ENCODE measurements at places on chromosomes 2 and 18.

DNA sequence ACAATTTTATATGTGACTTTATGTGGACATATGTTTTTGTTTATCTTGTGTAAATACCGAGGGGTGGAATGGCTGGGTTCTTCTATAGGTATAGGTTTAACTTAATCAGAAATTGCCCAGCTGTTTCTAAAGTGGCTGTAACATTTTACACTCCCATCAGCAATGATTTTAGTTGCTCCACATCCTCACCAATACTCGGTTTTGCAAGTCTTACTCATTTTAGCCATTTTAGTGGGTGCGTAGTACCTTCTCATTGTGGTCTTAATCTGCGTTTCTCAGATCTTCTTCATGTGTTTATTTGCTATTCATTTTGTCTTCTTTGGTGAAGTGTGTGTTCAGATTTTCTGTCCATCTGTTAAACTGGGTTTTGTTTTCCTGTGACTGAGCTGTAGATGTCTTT is 95.4 kb upstream of the BCL2L11 start:
- no peak for DNase-seq

- no peak for DNase-seq
Observed at GRCh38 chr2:45700407-45701013, 49.0 kb downstream of the PRKCE start.

DNA sequence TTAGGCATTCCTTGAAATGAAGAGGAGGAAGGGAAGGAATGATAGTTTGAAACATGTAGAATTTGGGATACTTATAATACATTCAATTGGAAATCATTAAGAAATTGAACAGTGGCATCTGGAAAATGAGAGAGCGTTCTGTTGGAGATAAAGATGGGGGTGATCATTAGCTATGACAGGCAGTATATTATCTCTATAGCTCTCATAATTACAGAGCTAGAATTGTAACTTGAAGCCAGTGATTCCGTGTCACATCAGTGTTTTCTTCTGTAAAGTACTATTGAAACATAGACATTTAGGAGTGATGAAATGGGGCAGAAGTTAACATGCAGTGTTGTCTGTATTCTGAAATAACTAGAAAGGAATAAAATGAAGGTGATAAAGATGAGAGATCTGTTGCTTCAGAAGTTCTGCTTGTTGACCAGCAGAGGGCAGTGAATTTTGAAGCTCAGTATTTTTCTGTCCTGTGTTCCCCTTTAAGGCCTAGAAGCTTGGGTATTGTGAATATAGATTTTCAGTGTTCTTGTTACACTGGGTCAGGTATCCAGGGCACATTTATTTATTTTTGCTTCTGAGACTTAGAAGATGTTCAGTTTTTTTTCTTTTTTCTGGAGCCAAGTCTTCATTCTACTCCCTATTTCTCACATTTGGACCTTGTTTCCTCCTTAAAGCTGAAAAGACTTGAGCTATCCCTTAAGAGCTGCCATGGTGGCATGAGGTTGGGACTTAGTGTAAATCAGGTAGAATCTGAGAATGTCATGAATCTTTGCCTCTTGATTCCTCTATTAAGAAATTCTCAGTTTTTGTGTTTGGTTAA is 157.4 kb downstream of the TAF4B start:
- peak; percentile 58 for DNase-seq

- no peak for DNase-seq
Observed at GRCh38 chr2:14677039-14677438, 44.5 kb downstream of the LRATD1 start.

GRCh38 chr2:66915237-66915636 is 480.3 kb downstream of the MEIS1 start:
- DNase-seq, result peak; percentile 37

- no peak for DNase-seq
Observed at GRCh38 chr2:23588508-23589201, 203.7 kb downstream of the KLHL29 start.

- no peak for DNase-seq
Observed at GRCh38 chr18:62531931-62532330, 9.1 kb downstream of the ZCCHC2 start.

DNA sequence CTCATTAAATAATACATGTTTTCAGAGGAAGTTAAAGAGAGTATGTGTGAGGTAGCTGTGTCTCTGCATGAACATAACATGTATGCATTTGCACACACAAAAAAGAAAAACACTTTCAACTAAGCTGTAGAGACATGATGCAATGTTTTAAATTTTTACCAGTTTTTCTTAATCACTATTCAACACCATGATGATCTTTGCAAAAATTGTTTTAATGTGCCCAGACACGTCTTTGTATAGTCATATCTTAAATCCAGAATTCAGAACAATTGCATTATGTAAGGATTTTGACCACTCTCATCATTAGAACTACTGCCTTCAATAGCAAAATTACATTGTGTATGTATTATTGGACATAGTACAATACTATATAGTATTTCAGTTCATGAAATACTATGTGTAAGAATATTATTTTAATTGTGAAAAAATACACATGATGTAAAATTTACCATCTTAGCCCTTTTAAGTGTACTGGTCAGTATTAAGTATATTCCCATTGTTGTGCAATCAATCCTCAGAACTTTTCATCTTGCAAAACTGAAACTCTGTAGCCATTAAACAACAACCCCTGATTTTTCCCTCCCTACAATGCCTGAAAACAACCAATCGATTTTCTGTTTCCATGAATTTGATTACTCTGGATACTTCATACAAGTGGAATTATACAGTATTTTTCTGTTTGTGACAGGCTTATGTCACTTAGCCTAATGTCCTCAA is 104.5 kb upstream of the ACVR2A start:
- DNase-seq, result no peak

DNA sequence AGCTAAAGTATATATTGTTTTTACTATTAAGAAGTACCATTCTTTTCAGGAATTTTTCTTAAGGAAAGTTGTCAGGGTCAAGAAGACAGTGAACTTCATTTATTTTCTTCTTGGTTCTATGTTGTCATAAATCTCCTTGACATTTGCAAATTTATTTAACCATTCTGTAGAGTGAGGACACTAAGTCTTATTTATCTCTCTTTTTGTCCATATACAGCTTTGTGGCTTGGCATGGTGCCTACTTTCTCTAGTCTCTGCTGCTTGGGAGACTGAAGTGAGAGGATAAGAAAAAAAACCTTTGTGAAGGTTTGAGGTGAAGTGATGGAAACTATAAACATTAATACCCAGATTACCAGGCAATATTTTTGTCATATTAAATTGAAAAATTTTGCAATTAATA is 1389.4 kb downstream of the SUCLG1 start:
- DNase-seq, result peak; percentile 68

DNA sequence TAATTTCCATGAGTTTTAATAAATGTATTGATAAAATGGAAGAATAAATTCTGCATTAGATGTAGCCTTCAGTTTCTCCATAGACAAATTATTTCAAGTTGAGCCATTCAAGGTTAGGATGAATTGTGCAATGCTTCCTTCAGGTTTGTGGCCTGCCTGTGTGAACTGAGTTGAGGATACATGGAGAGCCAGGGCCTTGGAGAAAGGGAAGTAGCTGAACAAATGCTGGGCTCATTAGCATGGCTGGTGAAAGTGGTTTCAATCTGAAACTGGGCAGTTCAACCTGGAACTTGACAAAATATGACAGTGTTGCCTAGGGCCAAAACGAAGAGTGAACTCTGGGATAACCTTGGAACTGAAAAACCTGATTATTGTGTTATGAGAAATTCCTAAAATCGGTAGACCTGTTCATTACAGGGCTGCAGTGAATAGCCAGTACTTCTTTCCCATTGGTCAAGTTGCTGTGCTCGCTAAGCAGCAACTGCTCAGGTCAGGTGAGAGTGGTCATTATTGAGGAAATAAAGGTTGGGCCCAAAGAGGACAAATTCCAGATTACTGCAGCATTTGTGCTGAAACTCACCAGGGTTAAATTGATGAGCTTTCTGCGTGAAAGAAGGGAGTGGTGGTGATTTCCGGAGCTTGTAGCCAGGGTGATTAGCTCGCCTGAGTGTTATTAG is 12.7 kb downstream of the INPP1 start:
- DNase-seq, result no peak

DNA sequence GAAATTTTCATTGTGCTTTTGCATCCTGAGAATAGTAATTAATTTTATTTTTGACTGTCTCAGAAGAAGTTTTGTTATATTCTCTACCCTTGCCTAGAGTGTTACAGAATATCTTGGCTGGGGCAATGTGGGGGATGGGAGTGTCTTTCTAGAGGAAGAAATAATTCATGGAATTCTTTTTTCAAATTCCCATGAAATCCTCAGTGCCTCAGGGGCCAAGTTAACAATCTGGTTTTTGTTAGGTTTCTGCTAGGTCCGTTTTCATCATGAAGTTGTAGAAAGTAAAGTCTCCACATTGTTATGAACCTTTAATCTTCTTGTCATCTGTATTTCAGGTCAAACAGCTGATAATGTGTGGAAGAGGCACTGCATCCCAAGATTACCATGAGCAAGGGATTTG is 145.6 kb upstream of the GYPC start:
- no peak for DNase-seq

DNA sequence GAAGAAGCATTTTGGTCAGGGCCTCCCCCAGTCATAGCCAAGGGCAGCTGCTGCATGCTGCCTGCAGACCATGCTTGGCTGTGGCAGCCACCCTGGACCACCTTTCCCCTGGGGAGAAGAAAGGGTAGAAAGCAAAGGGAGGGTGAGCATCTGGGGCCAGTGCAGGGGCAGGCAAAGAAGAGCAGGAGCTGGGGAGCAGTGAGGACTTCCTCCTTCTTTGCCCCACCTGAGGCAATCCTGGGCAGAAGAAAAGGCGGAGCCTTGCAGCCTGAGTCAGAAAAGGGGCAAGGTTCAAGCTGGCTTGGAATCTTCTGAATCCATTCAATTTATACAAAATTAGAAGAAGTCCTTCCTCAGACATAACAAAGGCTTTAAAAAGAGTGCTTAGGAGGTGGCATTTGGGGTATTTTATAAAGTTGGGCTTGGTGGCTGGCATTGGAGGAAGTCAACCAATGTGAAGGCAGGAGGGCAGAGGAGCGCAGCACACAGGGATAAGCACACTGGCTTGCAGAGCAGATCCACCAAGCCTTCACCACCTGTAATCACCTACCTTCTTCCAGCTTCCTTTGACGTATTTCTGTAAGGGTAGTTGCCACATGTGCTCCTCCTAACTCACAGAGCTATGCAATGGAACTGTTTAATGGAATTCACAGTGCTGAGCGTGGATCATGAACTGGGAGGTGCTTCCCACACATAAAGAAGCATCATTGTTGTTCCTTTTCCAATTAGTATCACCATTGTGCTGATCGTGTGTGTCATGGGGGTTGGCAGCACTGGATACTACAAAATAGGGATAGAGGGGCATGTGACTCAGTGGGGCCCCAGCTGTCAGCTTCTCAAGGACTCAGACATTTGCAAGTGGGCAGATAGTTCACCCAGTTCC is 154.4 kb upstream of the EPAS1 start:
- DNase-seq, result peak; percentile 40

DNA sequence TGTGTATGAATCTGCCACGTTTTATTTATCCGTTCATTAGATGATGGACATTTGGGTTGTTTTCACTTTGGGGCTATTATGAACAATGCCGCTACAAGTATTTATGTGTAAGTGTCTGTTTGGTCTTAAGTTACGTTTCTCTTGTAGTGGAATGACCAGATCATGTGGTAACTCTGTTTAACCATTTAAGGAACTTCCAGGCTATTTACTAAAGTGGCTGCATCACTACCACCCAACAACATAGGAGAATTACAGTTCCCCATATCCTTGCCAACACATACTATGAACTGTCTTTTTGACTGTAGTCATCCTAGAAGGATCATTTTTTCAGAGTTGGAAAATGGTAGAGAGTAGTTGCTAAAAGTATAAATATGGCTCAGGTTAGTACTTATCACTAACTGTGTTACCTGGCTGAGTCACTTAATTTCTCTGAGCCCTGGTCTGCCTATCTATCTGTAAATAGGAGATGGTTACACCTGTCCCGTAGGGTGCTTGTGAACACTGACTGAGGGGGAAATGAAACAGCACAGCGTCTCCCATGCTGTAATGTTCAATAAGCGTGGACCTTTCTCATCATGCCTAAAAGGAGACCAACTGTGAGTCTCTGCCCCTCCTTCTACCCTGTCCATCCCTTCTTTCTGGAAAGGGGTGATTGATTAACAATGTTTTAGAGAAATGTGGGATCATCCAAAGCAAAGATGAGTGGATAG is 103.1 kb downstream of the SH3RF3 start:
- DNase-seq, result no peak

GRCh38 chr2:28661589-28662001 is 90.0 kb upstream of the PPP1CB start:
- peak; percentile 82 for DNase-seq

- DNase-seq, result no peak
Observed at GRCh38 chr2:12514631-12515437, 201.9 kb upstream of the TRIB2 start.

DNA sequence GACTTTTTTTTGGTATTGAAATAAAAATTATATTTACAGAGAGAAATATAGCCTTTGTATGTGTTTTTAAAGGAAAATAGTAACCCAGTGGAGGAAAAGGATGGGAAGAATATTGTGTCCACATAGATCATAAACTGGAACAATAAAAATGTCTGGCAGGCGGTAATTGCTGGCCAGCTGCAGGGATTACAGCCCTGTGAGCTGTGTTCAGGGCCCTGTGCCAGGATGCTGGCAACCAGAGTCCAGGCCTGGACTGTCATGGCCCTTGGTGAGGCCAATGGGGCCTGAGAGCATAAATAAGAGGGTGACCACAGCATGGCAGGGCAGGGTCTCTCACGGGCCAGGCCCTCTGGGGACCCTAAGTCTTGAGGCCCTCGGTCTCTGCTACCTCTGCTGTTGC is 171.2 kb downstream of the ACOXL start:
- peak; percentile 24 for DNase-seq

DNA sequence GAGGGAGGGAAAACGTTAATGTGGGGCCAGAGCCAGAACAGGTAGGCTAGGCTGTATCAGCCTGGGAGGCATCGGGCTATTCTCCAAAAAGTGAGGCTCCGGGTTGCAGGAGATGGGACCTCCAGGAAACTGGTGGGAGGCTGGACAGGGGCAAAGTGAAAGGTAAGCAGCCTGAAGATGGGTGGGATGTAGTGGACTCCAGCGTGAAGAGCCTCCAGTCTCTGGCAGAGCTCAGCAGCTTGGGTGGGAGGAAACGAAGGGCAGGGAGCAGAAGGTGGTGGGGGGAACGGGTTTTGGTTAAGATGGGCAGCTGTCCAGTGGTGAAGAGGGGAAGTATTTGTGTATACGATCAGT is 3.1 kb upstream of the EMX1 start:
- DNase-seq, result no peak

DNA sequence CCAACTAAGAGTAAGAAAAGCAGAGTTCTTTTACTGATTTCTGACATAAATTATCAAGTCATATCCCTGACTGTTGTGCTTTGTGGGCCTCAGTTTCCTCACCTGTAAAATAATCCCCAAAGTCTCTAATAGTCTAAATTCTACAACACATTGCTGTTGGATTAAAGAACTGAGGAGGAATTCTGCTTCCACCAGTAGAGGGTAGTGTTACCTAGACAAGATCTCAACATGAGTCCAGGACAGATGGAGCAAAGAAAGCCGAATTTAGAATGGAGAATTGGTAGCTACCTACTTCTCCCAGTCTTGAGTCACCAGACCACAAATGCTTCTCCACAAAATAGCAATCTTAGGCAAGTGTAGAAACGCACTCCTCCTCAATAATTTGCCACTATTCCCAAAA is 462.5 kb upstream of the FSHR start:
- peak; percentile 9 for DNase-seq

GRCh38 chr2:70854411-70854810 is 18.8 kb upstream of the CD207 start:
- no peak for DNase-seq

- DNase-seq, result peak; percentile 52
Observed at GRCh38 chr2:209425471-209426071, 1.7 kb downstream of the MAP2 start.

- peak; percentile 89 for DNase-seq
Observed at GRCh38 chr2:225282858-225283710, 116.4 kb upstream of the NYAP2 start.

- DNase-seq, result no peak
Observed at GRCh38 chr2:153808679-153809078, 63.0 kb upstream of the GALNT13 start.

All from M059J (cell line).